NCI-H526 treated with DMSO at 0.1 percent for 48 hours (cell line): ENCODE measurements at places on chromosomes 11 and 22.
A peak's percentile ranks its signal among the peaks of the same experiment; 100 is the strongest.

DNA sequence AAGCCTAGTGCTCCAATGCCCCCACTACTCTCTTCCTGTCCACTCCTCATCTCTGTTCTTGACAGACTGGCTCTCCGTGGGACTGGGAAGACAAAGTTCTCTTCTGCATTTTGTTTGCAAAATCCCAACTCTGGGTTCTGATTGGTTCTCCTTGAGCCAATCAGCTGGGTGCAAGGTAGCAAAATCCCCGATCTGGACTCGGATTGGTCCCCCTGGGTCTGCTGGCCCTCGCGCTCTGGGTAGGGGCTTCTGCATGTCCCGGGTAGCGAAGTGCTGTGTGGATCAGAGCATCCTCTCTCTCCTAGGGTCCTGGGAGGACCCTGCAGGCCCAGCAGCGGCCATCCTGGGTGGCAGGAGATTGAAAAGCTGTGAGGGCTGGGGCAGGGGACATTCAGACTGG, 22.3 kb upstream of the A4GALT start:
- no peak for DNase-seq

GRCh38 chr11:17588166-17588565, 41.1 kb downstream of the OTOG start:
- no peak for DNase-seq

GRCh38 chr11:110249066-110249465, 47.3 kb downstream of the RDX start:
- DNase-seq: no peak

DNA sequence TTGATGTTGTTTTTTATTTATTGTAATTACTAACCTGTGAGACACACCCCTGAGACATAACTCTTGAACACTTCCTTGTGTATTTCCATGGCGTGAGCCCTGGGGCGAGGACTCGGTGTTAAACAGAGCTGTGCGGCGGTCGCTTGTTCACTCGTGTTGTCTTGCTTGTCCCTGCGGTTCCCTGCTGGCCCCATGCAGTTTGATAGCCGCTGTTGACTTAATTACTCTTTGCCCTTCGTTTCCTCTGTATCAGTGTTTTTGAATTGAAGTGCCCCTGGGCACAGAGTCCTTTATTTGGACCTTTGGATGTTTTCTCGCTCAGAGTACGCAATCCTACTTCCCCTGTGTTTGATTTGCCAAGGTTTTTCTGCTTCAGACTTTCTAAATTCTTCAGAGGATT, 52.7 kb downstream of the TBC1D22A start:
- DNase-seq: no peak

DNA sequence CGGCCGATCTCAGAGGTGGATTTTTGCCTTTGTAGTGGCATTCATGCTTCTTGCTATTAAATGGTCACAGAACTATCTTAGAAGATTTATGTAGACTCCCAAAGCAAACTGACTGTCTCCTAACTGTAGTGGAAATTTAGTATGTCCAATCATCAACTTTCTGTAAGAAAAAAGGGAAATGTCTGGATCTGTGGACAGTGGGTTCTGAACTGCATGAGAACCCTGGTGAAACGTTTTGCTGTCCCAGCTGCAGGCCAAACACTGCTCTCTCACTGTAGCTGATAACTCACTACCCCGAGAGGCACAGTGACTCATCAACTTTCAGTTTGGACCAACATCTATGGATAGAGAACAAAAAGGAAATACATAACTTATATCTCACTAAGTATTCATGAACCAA, 387.1 kb downstream of the SOX6 start:
- peak; percentile 47 for DNase-seq

GRCh38 chr11:117376517-117376916, 48.9 kb downstream of the CEP164 start:
- DNase-seq: no peak
